H7 (cell line): ENCODE measurements at places on chromosomes 1 and 21. TPM values are rescaled to one million over a fixed set of nuclear protein-coding genes. Genes with fewer than 3 reads are reported as not detected.

SLAMF6 gene
- total RNA-seq = not detected in 2 replicates

OR2M3 gene
- not detected in 2 replicates for total RNA-seq

FUCA1 gene
- 8.2 and 10.8 TPM in 2 replicates for total RNA-seq

PAPPA2 gene
- 0.45 and 2.4 TPM in 2 replicates for total RNA-seq

ATF3 gene
- total RNA-seq = 15.0 and 19.2 TPM in 2 replicates

COG2 gene
- 38.3 and 53.9 TPM in 2 replicates for total RNA-seq

SPRR3 gene
- total RNA-seq = not detected in 2 replicates

DNA sequence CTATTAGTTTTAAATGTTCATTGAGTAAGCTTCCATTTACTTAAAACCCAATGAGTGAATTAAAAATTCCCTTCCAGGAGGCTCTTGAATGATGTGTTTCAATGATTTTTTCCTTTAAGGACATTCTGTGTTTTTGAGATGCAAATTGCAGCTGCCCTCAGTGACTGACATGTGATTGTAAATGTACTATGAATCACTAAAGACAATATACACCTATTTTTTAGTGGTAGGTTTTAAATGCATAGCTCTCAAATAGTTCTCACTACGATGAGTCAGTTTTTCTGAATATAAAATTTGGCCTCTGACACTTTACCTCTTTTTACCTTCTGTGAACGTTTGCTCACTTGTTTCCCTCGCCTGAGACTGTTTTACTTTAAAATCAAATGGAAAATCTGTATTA lies 204.7 kb downstream of the BARHL2 start:
- DNase-seq = no peak

DNA sequence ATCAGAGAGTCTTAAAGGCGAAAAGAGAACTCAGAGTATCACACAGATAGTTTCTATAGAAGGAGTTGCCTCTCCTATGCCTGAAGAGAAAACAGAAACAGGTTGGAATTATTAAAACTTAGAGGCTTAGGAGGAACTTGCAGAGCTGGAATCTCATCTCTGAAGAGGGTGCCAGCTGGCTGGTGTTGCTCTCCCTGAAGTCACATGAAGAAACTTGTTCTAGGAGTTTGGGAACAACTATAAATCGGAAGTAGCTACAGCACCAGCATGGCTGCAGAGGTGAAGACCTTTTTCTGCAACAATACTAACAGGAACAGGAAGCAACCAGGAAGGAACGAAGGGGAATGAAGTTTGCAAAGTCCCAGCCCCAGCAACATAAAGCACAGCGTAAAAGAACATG lies 35.8 kb downstream of the FMO3 start:
- DNase-seq = no peak

GRCh38 chr1:204255966-204256365 lies 42.2 kb upstream of the GOLT1A start:
- DNase-seq = no peak

GRCh38 chr21:34926803-34927467 lies 122.2 kb downstream of the RUNX1 start:
- no peak for DNase-seq

DNA sequence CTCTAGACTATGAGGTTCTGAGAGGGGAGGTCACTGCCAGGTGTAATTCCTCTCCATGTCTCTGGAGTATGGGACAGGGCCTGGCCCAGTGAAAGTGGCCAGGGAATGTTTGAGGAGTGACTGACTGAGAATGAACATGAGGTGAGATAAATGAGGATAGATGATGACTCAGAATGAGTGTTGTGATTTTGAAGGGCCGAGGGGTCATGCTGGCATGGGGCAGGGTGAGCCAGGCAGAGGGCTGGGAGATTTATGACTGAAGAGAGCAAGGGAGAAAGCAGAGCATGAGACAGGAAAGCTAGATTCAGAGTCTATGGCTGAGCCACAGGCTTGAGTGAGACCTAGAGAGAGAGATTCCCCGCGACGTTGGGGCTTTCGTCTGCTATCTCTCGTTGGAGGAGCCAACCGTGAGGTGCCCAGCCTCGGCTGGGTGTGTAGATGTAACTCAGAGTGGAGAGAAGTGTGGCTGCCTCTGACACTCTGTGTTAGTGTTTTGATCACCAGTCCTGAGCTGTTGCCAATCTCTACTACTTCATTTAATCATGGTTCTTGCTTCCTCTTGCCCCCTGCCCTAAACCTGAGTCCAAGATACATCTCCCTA lies 50.1 kb downstream of the FOXD2 start:
- DNase-seq = no peak

DNA sequence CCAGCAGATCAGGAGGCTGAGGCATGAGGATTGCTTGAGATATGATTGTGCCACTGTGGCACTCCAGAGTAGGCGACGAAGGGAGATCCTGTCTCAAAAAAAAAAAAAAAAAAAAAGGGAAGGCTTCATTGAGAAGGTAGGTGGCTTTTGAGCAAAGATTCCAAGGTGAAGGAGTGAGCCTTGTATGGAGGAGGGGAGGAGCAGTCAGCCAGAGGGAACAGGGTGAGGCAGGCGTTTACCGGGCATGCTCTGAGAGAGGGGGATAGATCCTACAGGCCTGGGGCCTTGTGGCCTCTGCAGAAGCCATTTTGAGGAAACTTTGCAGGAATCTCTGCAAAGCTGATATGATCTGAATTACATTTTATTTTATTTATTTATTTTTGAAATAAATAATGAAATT lies 5.1 kb upstream of the HDAC1 start:
- peak; percentile 58 for DNase-seq

- peak; percentile 52 for DNase-seq
Observed at GRCh38 chr1:207495801-207496792, at the start of gene CR1. TSS of gene CR1 (plus strand) at chr1:207496157. CDS start at chr1:207496268, 111 bp downstream.

DNA sequence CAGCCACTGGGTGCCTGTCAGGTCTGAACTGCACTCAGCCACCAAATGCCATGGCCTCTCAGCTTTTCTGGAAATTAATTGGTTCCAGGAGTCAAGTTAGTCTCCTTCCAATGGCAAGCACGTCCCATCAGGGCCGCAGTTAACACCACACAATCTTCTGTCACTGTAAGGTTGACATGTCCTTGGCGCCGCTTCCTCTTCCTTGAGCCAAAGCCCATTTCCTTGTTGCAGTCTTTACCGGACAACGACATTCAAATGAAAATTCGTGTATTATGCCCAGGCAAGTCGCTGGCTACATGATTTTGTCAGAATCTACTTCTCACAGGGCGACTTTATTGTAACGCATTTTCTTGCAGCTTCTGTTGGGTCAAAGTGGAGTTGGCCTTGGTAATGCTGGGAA lies 430.6 kb upstream of the KAZN start:
- DNase-seq = no peak

DNA sequence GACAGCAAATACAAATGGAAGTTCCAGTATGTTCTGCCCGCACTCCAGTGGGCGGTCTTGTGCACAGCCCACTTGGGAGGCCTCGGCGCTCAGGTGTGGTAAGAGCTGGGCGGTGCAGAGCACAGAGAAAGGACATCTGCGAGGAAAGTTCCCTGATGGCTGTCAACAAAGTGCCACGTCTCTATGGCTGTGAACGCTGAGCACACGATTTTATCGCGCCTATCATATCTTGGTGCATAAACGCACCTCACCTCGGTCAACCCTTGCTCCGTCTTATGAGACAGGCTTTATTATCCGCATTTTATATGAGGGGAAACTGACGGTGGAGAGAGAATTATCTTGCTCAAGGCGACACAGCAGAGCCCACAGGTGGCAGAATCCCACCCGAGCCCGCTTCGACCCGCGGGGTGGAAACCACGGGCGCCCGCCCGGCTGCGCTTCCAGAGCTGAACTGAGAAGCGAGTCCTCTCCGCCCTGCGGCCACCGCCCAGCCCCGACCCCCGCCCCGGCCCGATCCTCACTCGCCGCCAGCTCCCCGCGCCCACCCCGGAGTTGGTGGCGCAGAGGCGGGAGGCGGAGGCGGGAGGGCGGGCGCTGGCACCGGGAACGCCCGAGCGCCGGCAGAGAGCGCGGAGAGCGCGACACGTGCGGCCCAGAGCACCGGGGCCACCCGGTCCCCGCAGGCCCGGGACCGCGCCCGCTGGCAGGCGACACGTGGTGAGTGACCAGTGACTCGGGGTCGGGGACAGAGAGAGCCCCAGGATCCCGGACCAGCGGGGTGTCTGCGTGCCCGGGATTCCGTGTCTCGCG lies at the start of gene IL12RB2:
Gene IL12RB2 (plus strand): TSS at position 623 of the 810 bp plus-strand sequence. CDS start 12,496 bp downstream, outside the sequence.
- DNase-seq = peak; percentile 83

DNA sequence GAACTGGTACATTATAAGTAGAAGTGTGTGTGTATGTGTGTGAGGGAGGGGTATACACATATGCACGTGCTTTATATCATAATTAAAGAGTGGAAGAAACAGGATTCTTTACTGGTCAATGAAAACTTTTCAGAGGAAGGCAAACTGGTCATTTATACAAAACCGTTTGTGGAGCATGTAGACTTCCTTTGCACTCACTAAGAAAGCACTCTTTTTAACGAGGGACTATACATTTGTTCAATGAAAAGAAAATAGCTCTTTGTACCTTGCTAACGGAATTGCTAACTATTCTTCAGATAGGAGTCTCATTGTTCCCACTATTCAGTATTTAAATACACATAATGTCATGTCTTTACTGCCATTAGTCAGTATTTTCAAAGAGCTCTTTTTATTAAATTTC lies 219.3 kb downstream of the ST6GALNAC3 start:
- no peak for DNase-seq

GRCh38 chr1:206674745-206675175 lies 9.9 kb upstream of the MAPKAPK2 start:
- no peak for DNase-seq

DNA sequence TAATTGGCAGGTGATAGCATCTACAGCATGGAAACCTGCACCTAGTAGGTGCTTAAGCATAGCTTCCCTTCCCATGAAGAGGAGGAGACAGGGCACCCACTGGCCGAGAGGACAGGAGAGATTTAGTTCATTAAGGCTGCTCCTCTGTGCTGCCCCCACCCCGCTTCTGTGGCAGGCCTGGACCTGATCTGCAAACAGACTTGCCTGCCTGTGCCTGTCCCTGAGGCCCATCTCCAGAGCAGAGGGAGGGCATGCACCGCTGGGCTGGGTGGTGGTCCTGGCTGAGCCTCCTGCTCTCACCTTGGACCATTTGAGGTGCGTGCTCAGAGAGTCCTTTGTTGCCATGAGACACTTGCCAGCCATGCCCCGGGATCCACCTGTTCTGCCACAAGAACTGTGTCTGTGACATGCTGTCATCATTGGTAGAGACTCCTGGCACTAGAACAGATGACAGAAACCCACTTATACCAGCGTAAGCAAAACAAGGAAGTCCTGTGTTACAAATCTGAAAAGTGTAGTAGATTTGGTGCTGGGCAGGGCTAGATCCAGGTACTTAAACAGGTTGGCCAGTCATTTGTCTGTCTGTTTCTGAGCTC lies 55.6 kb downstream of the PTPRF start:
- no peak for DNase-seq

GRCh38 chr1:30400507-30400906 lies 322.9 kb downstream of the MATN1 start:
- DNase-seq = no peak

DNA sequence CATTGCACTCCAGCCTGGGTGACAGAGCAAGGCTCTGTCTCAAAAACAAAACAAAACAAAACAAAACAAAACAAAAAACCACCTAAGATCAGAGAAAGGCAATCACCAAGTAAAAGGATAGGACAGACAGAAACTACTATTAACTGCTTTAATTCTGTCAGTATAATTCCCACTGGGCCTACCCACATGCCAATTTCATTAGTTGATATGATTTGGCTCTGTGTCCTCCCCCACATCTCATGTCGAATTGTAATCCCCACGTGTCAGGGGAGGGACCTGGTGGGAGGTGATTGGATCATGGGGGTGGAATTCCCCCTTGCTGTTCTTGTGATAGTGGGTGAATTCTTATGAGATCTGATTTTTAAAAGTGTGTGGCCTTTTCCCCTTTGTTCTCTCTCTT lies 27.2 kb upstream of the CAPZB start:
- DNase-seq = no peak

GRCh38 chr1:194705123-194705854 lies 1518.9 kb upstream of the B3GALT2 start:
- no peak for DNase-seq

GRCh38 chr21:29843804-29844203 lies 96.0 kb downstream of the GRIK1 start:
- no peak for DNase-seq

DNA sequence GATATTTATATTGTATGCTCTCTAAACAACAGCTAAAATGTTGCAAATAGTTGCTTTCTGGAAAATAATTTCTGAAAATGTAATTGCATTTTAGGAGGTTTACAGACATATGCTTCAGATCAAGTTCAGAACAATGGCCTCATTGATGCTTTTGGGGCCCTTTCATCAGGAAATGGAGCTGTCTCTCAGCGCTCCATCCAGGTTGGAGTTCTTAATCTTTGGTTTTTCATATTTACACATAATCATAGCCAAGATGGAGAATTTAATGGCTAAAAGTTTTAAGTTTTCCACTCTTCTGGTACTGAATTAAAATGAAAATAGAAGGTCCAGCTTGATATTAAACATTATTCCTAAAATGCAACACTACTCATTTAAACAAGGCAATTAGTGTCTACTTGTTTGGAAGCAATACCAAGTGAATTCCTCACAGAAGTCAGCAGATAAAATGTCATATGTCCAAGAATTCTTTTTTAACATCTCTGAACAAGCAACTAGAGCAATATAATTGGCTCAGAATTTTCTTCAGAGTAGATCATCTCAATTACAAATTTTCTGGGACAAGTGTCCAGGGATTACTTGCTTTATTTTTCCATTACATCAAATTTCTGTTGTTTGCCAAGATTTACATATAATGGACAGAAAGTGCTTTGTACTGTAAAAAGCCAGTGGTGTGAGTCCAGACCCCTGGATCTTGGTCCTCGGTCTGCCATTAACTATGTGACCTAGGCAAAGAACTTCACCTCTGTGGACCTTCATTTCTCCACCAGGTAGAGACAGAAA lies 22.6 kb downstream of the CLCA1 start:
- DNase-seq = no peak

GRCh38 chr1:110639724-110640386 lies 33.7 kb upstream of the KCNA2 start:
- DNase-seq = no peak

GRCh38 chr21:21279193-21279901 lies 281.1 kb downstream of the NCAM2 start:
- DNase-seq = no peak
